IgD-negative memory B cell (primary cell): ENCODE measurements at places on chromosomes 5 and 9. TPM values are rescaled to one million over a fixed set of nuclear protein-coding genes. Genes with fewer than 3 reads are reported as not detected.

Gene CCDC192
- not detected for polyA plus RNA-seq

Gene ZDHHC11
- not detected for polyA plus RNA-seq

Gene FBXL7
- polyA plus RNA-seq: not detected

Gene PRUNE2
- not detected for polyA plus RNA-seq

Gene SARDH
- 0.30 TPM for polyA plus RNA-seq

Gene LCN2
- 1.5 TPM for polyA plus RNA-seq

Gene LSM11
- polyA plus RNA-seq: 0.64 TPM

Gene GARIN3
- polyA plus RNA-seq: not detected

Gene OR1J2
- polyA plus RNA-seq: not detected

Gene WDR38
- polyA plus RNA-seq: not detected

Gene BAAT
- polyA plus RNA-seq: not detected

Gene SV2C
- not detected for polyA plus RNA-seq

Gene PIP5K1B
- polyA plus RNA-seq: 5.0 TPM

Gene WNT8A
- not detected for polyA plus RNA-seq

Gene MATR3
- polyA plus RNA-seq: 346 TPM

Gene FAM78A
- 18.3 TPM for polyA plus RNA-seq

Gene CFAP90
- not detected for polyA plus RNA-seq
